ENCODE measurements at places on chromosomes 1 and 21. TPM values are rescaled to one million over a fixed set of nuclear protein-coding genes. Genes with fewer than 3 reads are reported as not detected.

TMEM79 gene
- 1.1 TPM for total RNA-seq

HRNR gene
- not detected for total RNA-seq

C1orf141 gene
- not detected for total RNA-seq

WNT3A gene
- total RNA-seq: not detected
